ENCODE measurements at places on chromosomes 1 and 21. TPM values are rescaled to one million over a fixed set of nuclear protein-coding genes. Genes with fewer than 3 reads are reported as not detected.

Gene KPRP
- not detected for total RNA-seq

Gene CYB561D1
- total RNA-seq: 11.3 TPM

Gene CBS
- total RNA-seq: 13.9 TPM

Gene PRMT6
- 2.8 TPM for total RNA-seq

Gene ACTL8
- not detected for total RNA-seq

Gene OR2L2
- total RNA-seq: 0.23 TPM

Gene PPP1R12B
- total RNA-seq: 21.5 TPM

Gene MTARC1
- not detected for total RNA-seq

Measured in activated naive CD4-positive, alpha-beta T cell treated with anti-CD3 and anti-CD28 coated beads, Interleukin-2, amount 50 U/mL, for 72 hours (primary cell).